Muscle of back (tissue), 13 donors: ENCODE measurements at places on chromosomes 6 and 20.

GRCh38 chr20:22681591-22682248 lies 97.3 kb upstream of the FOXA2 start:
- no peak for DNase-seq

DNA sequence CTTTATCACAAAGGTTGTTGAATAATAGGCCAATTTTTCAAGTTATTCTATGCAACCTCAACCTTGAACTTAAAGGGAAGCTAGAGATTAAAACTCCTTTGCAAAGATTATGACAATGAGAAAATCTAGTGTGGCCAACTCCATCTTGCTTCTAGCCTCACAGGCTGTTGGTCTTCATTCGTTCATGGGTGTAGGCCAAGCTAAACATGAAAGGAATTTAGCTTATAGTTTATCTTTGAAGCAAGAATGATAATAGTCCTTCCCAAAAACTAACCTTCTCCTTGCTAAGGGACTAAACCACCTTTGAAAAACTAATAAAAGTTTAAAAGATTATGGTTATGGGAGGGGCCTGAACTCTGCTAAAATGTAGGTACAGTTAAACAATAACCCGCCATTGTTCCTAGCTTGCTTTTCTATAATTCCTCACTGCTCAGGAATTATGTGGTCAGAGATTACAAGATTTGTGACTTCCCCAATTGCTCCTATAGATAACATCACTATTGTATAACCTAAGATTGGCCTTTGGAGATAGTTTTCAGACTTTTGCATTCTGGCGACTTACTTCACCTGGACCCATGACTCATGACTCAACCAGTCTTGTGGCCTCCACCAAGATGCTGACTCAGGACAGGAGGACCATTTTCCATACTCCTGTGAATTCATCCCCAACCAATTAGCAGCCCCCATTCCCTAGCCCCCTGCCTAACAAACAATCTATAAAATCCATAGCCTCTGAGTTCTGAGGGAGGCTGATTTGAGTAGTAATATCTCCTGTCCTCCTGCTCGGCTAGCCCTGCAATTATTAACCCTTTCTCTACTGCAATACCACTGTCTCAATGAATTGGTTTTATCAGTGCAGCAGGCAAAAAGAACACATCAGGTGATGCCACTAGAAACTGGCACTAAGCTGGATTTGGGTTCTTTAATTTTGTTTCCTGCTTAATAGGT lies 154.5 kb downstream of the CD83 start:
- DNase-seq: no peak

DNA sequence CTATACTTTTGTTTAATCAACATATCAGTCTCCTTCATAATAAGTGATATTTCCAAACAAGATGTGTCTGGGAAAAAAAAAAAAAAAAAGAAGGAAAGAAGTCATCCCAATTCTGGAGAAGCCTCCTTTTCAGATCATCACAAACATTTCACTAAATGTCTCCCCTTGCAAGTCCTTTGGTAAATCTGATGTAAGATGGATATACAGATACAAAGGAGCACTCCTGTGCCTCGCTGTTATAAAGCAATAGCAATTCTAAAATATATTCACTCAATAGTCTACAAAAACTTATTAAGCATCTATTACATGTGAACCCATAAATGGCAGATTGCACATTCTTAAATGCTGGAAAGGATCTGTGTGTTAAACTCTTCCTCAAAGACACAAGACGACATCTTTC lies 17.4 kb downstream of the STAU1 start:
- DNase-seq: no peak

- DNase-seq: no peak
Measured at GRCh38 chr6:144145541-144145940, 4.8 kb upstream of the STX11 start.

DNA sequence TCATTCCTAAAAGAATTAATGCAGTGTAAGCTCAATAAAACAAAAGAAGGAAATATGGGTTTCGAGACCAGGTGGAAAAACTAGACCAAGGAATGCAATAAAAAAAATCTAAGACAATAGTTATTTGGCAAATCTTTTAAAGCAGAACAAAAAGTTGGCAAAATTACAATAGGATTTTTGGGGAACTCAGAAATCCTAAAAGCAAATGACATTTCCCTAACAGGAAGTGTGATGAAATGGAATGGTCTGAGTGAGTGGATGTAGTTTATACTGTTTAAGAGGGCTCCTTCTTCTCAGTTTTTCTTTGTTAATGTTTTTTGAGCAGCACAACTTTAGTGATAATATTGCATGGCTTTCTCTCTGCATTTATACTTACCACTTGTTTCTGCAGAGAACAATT lies 190.0 kb downstream of the PLCB4 start:
- no peak for DNase-seq

GRCh38 chr6:38341496-38341895 lies 298.2 kb downstream of the BTBD9 start:
- no peak for DNase-seq

- peak; percentile 13 for DNase-seq
Measured at GRCh38 chr6:143241911-143242310, 181.2 kb downstream of the AIG1 start.

DNA sequence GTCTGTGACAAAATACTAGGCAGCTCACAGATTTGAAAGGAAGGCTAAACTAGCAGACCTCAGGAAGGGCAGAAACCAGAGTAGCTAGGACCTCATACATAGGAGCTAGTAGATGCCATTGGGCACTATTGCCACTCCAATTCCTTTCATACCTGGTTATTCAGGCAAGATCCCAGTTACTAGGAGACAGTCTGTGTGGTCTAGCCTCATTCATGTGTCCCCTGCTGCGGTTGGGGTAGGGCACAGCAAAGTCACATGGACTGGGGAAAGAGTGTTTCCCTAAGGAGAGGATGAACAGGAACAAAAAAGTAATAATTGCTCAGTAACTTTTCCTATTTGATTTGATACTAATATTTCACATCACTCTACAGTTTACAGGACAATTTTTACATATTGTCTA lies 204.6 kb upstream of the HEY2 start:
- DNase-seq: no peak

GRCh38 chr6:69907981-69908498 lies 41.7 kb downstream of the COL19A1 start:
- DNase-seq: peak; percentile 15

GRCh38 chr6:157019115-157019641 lies 242.0 kb downstream of the ARID1B start:
- DNase-seq: no peak

DNA sequence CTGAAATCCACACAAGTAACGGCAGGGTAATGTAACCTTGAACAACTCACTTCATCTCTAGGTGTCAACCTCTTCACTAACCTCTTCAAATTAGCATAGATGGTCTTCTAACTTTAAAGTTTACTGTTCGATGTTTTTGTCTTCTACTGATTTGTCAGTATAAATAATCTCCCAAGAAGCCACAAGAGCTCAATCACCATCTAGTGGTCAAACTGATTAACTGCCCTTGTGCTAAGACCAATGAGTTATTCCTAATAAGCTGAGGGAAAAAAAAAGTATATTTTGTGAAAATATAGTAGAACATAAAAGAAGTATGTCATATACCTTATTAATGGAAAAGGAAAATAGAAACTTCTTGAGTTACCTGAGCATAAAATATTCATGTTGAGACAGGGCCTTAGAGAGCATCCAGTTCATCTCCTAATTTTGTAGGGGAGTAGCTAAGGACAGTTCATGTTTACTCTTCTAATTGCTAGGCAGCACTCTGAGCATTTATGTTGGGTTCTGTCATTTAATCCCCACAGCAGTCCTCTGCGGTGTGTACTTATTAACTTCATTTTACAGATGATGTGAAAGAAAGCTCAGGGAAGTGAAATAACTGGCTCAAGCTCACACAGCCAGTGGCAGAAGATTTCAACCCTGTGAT lies 317.1 kb downstream of the ESR1 start:
- DNase-seq: no peak
